Stimulated activated CD8-positive, alpha-beta memory T cell treated with anti-CD3 and anti-CD28 coated beads, Interleukin-4, amount 100 ng/mL, for 1 hour (primary cell): ENCODE measurements at places on chromosomes 13 and 19.

DNA sequence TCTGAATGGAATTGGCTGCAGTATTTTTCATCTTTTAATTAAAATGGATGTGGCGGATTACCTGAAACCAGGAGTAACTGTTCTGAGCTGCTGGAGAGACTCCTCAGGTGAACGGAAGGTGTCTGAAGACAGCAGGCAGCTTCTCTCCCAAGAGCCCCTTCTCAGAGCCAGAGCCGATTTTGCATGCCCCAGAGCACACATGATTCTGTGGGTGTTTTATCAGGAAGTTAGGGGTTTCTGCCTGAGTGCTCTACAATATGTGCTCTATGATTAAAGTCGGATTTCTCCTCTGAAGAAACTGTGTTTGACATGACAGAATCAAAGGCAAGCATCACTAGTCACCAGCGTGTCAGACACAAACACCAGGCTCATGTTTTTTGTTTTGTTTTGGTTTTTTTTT, 60.7 kb upstream of the MCF2L start:
- DNase-seq = no peak

DNA sequence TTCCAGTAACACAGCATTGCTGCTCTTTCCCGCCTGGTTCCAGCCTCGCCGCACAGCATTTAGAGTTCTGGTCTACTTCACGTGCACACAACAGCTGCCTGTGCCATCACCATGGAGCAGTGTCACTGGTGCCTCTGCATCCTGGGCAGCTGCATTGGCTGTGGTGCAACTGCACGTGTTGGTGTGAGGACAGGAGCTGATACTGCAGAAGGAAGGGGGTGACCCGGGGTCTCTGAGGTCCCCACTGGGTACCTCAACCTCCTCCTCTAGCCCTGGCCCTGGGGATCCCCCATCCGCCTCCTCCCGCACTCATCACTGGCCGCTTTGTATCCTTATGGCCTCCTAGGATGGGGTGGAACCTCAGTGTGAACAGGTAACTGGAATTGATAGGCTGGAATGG, 112.5 kb downstream of the SOX1 start:
- no peak for DNase-seq

- DNase-seq = no peak
Observed at GRCh38 chr19:30092721-30093569, 150.9 kb downstream of the URI1 start.

DNA sequence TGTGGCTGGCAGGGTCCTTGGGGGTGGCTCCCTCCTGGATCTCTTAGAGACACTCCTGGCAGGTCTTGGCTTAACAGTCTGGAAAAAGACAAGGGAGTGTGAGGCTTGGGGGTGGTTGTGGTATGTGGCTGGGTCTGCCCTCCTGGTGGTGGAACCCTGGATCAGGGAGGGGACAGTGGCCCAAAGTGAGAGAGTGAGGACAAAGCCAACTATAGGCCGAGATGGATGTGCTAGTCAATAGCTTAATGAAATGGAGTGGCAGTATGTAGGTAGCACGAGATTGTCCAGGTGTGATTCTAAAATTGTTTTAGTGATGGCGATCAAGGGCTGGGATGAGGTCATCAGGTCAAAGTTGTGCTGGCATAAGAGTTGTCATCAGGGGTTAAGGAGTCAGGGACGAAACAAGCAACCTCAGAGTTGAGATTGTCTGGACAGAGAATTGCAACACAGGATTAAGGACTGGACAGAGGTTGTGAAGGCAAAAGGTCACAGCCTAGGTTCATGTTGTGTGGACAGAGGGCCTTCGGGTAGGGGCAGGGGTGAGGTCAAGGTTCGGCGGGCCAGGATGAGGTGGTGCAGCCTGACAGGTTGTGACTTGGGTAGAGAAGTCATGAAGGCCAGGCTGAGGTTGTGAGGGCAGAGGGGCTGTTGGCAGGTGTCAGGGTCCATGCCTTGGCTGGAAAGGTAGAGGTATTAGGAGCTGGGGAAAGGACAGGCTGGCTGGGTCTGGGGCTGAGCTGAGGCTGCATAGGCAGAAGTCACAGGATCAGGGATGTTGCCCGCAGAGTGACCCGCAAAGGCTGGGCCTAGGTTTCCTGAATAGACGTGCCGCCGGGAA, 4.5 kb upstream of the RASAL3 start:
- DNase-seq = no peak

DNA sequence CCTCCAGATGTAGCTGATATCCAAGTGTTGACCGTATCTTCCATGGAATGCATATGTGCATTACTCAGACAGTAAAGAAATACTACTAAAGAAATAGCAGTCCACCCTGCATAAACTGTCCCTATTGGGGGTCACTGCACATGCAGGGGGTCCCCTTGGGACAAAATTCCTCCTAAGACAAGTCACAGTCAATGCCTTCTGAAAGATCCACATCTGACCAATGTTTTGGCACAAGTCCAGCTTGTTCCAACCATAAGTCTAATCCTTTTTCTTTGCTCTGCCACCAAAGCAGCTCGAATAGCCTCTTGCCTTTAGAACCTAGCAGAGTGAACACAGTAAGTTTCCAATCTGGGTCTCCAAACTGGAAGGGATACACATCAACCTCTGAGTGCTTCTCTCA, 87.9 kb downstream of the DIAPH3 start:
- no peak for DNase-seq

DNA sequence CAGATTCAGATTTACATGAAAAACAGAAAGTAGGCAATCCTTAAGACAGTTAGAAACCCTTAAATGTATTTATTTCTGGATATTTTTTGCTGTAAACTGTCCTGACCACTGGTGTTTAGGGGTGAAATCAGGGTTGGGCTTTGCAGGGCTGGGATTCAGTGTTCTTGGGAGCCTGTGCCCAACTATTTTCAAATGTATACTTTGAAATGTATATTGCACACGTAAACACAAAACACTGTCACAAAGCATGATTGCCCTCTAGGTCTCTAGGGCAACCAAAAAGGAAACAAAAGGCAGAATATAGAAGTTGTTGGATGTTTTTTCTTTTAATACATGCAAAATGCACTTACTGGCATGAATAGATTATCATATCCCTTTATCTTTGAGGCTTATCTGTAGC, 1185.4 kb downstream of the DIAPH3 start:
- no peak for DNase-seq

GRCh38 chr13:110557082-110557481, 4.4 kb downstream of the RAB20 start:
- no peak for DNase-seq

DNA sequence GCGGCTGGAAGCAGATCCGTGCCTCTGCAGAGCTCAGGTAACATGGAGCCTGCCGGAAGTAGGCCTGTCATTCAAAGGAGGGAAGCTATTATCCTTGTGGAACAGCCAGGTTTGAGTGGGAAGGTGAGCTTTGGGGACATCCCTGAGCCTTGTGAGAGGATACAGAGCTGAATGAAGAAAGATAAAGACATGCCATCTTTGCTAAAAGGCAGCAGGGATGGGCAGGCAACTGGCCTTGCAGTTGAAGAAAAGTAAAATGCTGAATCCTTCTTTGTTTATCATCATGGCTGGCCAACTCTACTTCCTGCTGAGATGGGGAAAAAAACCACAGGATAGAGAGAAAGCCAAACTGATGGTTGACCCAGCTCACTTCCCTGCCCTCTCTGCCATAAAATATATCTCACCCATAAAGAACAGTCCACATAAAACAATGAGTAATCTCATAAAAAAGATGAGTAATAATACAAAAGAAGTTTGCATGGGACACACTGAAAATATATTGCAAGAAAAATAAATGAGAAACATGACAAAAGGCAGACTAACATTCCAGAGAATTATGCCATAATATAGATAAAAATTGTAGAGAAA, 226.3 kb downstream of the DLEU7 start:
- no peak for DNase-seq

- DNase-seq = no peak
Observed at GRCh38 chr19:49681830-49682229, 4.8 kb downstream of the PRMT1 start.

GRCh38 chr13:90926459-90926858, 421.0 kb upstream of the MIR17HG start:
- DNase-seq = no peak

DNA sequence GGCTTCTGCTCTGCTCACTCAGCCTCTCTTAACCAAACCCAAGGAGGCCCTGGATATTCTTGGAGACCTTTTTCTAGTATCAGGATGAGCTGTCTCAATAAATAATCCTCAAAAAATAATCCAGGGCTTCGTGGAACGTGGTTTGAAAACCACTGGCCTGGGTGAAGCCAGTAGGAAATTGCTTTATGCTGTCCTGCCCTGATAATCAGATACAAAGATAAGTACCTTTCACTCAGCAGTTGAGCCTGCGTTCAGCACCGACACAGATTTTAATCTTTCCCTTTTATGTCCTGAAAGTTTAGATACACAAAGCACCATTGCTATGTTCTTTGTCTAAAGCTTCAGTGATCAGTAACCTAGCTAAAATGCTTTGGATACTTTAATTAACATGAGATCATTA, 460.0 kb downstream of the RFC3 start:
- DNase-seq = no peak

DNA sequence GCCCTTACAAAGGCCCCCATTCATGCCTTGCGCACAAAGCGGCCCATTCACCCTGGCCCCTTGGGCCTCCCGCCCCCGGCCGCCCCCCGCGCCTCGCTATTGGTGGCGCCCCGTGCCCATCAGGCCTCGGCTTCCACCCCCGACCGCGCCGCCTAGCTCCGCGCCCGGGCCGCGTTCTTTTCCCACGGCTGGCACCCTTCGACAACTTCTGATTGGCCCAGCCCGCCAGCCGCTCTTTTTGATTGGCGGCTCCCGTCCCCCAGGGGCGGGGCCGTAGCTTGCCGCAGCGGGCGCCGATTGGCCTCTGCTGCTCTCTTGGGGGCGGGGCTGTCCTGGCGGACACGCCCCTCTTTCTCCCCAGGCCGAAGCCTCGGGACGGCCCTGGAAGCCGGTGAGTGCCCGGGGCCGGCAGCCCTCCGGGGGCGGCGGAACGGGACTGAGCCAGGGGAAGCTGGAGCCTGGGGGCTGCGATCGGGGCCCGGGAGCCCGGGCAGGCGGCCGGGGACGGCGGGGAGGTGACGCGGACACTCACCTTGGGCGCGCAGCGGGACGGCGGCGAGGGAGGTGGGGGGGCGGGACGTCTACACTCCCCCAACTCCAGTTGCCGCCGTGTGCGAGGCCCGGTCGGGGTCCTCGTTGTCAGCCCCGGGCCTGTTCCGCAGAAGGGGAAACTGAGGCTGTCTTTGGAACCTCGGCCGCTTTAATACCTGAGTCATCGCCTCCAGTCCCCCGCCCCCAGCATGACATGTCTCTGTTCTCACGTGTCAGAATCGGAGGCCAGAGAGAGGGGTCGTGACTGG, at the start of gene MYH14:
Gene MYH14 (plus strand): TSS at position 342 of the 800 bp plus-strand sequence. CDS start 6,744 bp downstream, outside the sequence.
- no peak for DNase-seq

- DNase-seq = no peak
Observed at GRCh38 chr13:66139250-66139649, 1090.9 kb downstream of the PCDH9 start.

DNA sequence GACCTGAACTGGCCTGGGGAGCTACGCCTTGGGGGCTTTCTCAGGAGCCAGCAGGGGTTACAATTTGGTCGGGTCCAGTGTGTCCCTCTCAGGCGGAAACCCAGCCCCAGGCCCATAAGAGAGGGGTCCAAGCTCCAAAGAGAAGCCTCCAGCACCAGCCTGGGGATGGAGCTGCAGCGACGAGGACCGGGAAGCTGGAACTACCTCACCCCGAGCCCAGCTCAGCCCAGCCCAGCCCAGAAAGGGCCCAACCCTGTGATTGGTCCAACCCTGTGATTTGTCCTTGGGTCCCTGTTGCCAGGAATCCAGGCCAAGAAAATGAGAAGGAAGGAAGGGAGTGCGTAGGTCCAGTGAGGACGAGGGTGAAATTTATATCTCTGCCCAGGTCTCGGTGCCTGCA, 24.1 kb downstream of the CLEC4M start:
- no peak for DNase-seq

GRCh38 chr13:110057052-110057451, 249.9 kb downstream of the COL4A1 start:
- no peak for DNase-seq

DNA sequence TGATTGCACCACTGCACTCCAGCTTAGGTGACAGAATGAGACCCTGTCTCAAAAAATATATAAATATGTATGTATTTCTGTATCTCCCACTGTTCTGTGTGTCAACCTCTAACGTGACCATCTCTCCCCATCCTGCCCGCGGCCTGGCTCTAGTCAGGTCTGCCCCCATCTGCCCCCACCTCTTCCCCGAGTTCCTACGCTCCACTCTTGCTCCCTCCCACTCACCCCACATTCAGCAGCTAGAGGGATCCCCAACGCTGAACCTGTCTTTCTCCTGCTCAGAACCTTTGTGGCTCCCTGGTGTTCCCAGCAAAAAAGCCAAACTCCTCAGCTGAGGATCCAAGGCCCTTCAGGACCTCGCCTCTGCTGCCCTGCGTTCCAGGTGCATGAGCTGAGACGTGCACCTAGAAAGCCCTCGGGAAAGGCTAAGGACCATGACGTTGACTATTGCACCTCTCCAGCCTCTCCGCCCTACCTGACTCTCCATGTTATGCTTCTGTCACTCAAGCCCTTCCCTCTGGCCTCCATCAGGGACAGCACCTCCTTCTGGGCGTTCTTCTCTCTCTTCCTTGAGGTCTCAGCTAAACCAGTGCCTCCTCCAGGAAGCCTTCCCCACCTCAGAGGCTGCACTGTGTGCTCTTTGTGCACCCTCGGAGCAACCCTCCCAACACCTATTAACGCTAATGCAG, 18.1 kb downstream of the AKT2 start:
- DNase-seq = no peak

- DNase-seq = no peak
Observed at GRCh38 chr13:112483299-112483698, 104.7 kb downstream of the TUBGCP3 start.

GRCh38 chr19:39310558-39311311, 9.9 kb downstream of the LRFN1 start:
- no peak for DNase-seq

DNA sequence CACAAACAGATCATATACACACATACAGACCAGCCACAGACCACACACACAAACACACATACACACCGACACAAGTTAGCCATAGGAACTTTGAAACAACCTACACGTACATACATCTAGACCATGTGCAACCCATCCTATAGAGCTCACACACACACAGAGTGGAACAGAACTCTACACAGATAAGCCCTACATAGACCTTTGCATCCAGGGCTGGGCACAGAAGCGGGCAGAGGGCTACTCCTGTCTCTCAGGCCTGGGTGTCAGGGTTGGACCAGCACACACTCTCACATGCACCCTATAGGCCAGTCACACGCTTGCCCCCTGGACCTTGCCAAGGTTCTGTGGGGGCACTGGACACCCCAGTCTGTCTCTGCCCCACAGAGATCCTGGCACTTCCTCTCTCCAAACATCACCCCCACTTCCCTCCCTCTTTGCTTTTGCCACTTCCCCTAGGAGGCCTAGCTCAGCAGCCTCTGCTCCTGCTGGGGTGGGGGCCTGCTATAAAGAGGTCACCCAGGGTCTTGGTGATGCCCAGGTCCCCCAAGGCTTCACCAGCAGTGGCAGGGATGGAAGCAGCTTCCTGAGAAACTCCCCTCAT, 5.8 kb upstream of the JUNB start:
- DNase-seq = no peak
